ENCODE measurements at places on chromosomes 2 and 18.

GRCh38 chr2:241577413-241578122, 19.0 kb downstream of the BOK start:
- DNase-seq, result no peak

DNA sequence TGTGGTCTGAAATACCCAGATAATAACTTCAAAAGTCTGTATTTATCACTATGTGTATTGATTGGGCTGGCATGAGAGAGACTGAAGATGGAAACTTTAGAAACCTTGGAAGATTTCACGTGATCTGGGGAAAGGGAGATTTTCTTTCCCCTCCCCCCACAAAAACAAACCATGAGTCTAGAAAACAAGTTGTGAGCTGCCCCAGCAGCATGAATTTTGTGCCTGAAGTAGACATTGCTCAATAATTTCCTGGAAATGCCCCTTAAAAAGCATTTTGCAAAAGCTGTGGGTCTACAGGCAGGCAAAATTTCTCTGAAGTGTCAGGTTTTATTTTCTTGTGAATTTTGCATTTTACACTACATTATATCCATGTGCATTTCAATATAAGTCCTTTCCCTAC, 101.8 kb downstream of the ETAA1 start:
- no peak for DNase-seq

DNA sequence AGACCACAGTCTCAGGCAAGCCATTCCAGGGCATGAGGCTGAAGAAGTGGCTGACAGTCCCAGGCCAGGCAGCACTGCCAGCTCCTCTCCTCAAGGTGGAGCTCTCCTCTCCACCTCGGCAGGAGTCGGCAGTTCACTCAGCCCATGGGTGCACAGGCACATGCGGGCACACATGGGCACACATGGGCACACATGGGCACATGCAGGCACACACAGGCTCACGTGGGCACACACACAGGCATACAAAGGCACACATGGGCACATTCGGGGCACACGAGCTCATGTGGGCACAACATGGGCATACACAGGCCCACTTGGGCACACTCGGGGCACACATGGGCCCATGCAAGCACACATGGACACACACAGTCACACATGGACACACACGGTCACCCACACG, 65.3 kb upstream of the TAF1B start:
- DNase-seq, result no peak

GRCh38 chr2:239208465-239209180, 192.2 kb downstream of the HDAC4 start:
- DNase-seq, result no peak

DNA sequence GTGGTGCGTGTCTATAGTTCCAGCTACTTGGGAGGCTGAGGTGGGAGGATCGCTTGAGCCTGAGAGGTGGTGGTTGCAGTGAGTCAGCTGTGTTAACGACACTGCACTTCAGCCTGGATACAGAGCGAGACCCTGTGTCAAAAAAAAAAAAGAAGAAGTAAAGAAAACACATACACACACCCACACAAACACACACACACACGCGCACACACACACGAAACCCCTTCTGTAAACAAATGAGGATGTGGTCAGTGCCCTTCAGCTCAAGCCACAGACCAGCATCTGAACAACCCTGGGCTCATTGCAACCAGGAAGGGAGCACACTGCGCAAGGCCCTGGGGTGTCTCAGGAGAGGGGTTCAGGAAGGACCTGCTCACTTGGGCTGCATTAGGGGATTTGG, 47.9 kb upstream of the KCNF1 start:
- DNase-seq, result peak; percentile 50

DNA sequence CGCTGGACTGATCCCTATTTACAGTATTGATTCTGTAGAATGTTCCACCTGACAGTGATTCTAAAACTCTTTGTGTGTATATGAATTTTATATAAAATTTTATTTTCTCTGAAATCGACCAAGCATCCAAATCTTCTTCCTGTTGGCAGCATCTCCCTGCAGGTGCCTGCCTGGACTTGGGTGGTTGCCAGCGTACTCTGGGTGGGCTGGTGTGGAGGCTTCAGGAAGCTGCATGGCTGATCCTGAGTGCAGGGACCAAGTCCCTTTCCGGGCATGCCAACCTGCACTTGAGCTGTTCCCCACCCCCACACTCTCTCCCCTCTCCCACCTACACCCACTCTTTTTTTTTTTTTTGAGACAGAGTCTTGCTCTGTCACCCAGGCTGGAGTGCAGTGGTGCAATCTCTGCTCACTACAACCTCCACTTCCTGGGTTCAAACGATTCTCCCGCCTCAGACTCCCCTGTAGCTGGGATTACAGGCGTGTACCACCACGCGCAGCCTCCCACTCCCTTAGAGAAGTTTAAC, 53.2 kb upstream of the ALKAL2 start:
- no peak for DNase-seq

- DNase-seq, result no peak
Measured at GRCh38 chr2:160720098-160720497, 226.5 kb upstream of the RBMS1 start.

DNA sequence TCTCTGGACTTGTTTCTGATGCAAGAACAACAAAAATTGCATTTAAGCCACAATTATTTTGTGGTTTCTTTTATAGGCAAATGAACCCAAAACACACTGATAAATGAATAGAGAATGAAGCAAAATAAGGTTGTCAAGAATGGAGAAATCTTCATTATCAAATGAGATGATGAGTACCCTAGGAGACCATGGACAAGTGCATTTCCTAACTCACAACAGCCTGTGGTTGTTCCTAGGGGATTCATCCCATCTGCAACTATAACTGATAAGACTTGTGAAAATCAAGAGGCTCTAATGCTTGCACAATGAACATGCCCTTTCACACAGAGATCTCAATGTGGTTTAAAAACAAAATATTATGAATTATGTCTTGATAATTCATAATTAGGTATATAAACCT, 159.9 kb downstream of the PDE1A start:
- no peak for DNase-seq

- no peak for DNase-seq
Measured at GRCh38 chr2:216789081-216789480, 70.8 kb downstream of the TNP1 start.

DNA sequence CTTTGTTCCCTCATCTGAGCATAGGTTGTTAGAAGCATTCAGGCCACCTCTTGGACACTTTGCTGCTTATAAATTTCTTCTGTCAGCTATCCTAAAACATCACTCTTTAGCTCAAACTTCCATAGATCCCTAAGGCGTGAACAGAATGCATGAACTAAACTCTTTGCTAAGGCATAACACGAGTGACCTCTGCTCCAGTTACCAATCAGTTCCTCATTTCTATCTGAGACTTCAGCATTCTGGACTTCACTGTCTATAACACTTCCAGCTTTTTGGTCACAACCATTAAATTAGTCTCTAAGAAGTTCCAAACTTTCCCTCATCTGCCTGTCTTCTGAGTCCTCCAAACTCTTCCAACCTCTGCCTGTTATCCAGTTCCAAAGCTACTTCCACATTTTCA, 8.3 kb upstream of the VWA3B start:
- DNase-seq, result no peak

DNA sequence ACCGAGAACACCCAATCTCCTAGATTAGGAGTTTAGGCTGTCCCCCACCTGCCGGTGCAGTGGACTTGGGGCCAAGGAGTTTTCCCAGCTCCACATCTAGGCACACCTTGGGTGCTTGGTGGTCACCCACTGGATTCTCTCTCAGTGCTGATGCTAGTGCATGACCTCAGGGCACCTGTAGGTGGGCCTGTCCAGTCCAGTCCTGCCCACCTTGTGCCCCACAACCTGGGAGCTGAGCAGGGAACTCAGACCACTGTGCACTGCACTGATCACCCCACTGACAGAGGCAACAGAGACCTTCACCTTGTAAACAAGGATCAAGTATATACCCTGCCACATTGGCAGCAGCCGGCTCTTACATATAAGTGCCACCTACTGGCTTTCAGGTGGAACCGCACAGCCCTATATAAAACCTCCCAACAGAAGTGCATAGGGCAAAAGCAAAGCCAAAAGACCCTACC, 12.7 kb upstream of the CDH19 start:
- DNase-seq, result no peak

- no peak for DNase-seq
Measured at GRCh38 chr2:222876947-222877346, 16.1 kb downstream of the ACSL3 start.

GRCh38 chr2:129191530-129191929, 787.9 kb upstream of the RAB6C start:
- DNase-seq, result no peak

DNA sequence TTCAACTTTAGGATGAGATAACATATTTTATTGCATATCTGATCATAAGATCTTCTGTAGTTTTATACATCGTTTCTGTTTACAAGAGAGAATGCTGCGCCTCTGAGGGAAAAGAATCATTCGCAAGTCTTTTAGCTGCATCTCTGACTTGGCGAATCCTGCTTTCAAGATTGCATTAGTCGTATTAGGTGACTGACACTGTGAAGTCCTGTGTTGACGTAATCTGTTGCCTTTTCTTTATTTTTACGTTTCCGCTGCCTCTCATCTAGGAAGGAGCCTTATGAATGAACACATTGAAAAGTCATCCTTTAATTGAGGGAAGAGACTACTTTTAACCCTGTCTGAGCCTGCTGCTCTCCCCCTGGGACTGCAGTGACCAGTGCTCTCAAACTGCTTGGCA, 101.5 kb downstream of the LDLRAD4 start:
- DNase-seq, result no peak

DNA sequence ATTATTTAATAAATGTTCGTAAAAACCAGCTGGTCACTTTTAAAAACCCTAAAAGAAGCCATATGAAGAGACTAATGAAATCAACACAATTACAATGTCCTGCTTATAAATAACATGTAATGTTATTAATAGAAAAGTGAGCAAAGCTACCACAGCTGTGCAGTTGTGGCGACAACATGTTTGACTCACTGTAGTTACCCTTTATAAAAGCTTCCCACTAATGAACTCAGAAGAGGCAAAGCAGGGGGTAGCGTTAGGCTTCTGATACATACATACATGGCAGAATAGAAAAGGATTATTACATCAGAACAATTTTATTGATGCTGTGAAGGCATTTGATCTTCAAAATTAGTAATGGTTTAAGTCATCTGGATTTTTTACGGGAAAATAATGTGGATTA, 219.7 kb downstream of the SLC4A10 start:
- no peak for DNase-seq

Measured in GM20000 (cell line).